ENCODE measurements at places on chromosomes 4 and X. TPM values are rescaled to one million over a fixed set of nuclear protein-coding genes. Genes with fewer than 3 reads are reported as not detected.

MAOB gene
- not detected for total RNA-seq

ZNF157 gene
- total RNA-seq, result not detected

PDE6B gene
- total RNA-seq, result not detected

UGT8 gene
- 5.1 TPM for total RNA-seq
